ENCODE measurements at places on chromosomes 16 and 17.

GRCh38 chr17:42233994-42234393 lies 39.7 kb upstream of the GHDC start:
- DNase-seq: no peak

DNA sequence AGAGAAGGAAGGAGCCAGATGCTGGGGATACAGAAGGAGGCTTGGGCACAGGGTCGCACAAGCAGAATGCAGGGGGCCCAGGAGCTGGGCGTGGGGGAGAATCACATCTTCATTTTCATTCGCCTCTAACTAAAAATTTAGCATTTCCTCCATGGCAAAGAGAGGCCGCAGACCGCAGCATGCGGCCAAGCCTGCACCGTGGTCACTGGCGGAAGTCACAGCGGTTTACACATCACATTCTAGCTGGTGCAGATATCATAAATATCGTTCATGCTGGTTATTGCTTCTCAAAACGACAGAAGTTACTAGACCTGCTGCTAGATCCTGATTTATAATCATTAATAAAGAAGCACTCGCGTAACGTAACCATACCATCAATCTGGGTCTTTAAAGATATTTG lies 162.0 kb downstream of the NTN1 start:
- no peak for DNase-seq

DNA sequence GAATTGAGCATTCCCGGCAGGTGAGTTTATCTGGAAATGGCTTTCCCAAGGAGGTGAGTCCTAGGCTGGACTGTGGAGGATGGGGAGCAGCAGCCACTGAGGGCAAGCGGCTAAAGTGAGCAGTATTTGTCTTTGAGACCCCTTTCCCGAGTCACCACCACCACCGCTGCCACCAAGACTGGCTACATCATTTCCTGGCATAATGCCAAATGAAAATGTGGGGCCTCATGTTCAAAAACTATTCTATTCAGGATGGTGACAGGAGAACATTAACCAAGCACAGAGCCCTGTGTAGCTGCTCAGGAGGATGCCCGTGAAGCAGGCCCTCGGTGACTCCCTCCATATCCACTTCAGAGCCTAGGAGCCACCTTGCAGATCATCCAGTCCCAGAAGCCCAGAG lies 46.0 kb downstream of the NOG start:
- DNase-seq: no peak

DNA sequence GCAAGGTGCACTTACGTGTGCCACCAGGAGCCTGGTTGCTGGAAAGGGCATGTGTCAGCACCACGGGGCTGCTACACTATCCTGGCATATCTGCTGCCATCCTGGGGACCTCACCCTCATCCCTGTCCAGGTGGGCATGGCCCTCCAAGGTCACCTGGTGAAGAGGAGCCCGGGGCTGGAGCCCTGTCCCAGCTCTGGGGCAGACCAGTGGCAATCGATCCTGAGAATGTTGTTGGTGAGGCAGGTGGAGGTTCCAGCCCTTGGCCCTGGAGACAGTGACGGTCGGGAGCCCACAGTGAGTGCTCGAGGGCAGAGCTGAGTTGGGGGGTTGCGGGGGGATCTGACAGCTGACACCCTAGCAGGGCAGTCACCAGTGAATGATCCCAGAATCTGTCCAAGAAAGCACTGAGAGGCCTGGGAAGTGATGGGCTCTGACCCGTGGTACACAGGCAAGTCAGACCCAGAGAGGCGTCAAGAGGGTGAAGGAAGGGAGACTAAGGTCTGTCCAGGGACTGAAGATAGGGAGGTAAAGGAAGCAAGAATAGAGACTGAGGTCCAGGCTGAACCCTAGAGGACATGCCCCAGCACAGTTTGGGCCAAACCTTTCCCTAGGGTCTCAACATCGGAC lies 17.6 kb downstream of the POLR3K start:
- DNase-seq: no peak

GRCh38 chr16:84239141-84239769 lies 557 bp downstream of the KCNG4 start:
- DNase-seq: no peak

DNA sequence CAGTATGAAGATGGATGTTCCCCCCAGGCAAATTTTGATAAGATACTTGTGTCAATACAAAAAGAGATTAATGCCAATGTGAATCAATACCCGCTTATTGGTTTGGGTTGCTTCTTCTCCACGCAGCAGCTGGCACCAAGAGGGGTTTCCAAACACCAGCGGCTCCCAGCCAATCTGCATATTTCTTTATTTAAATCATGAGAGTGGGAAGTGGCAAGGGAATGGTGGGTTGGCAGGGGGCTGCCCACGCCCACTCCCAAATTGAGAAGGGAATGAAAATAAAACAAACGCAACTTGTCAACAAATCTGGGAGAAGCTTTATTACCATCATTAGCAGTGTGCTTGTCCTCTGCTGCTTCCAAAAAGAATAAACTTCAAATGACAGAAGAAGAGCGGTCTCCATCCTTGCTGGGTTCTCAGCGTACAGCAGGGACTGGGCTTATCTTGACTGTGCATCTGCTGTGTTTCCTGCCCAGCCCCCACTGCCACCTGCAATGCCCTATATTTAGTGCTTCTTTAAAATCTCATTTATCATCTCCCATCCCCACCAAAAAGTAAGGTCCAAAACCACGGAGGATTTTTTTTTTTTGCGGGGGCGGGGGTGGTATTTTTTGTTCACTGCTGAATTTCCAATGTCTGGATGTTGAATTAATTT lies 34.9 kb upstream of the C16orf78 start:
- no peak for DNase-seq

DNA sequence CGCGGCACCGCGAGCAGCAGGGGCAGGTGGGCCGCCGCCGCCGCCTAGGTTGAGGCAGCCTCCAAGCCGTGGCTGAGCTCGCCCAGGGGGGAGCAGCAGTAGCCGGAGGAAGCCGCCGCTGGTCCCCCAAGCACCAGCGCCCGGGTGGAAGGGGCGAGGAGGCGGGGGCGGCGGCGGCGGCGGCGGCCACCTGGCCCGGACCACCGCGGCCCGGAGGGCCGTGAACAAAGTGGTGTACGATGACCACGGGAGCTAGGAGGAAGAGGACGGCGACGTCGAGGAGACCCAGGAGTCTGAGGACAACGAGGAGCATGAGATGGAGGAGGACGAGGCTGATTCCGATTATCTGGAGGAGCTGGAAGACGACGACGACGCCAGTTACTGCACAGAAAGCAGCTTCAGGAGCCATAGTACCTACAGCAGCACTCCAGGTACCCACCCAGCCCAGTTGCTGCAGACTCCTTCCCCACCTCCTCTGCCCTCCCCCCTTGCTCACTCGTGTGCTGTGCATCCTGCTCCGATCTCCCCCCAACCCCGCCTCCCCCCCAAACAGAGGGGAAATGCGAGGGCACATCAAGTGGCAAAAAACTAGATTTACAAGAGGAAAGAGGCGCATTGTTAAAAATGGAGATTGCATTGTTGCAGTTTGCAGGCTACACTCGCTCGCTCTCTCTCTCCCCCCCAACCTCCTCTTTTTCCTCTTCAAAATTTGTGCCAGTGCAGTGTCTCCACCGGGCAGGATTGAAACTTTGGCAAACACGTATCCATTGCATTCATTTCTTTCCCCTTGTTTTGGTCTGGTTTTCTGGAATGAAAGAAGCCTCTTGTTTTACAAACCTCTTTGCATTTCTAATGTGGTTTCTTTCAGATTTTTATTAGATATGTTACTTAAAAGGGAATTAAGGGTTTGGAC lies 41.8 kb upstream of the AMZ2 start:
- DNase-seq: no peak

- no peak for DNase-seq
Observed at GRCh38 chr17:50865060-50865867, 890 bp downstream of the TOB1 start.

GRCh38 chr17:41971721-41972523 lies 5.3 kb downstream of the CNP start:
- no peak for DNase-seq
